LHCN-M2 (cell line): ENCODE measurements at places on chromosomes 3 and 15. TPM values are rescaled to one million over a fixed set of nuclear protein-coding genes. Genes with fewer than 3 reads are reported as not detected.

DNA sequence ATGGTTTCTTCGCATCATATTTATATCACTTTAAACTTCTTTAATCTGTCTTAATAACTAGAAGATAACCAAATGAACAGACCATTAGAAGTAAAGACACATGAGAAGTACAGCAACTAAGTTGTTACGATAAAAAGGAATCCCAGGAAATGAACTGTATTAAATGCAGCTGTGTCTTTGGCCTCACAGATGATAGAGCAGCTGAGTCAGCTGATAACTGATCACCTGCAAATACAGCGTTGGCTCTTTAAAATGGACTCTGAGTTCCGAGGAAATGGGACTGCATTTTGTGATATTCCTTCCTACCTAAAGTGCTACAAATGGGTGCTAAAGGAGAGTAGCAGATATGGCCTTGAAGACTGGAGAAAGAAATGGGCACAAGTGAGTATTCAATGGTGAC, 121.0 kb upstream of the C15orf61 start:
- no peak for DNase-seq

Gene AHSG
- not detected in 2 replicates for total RNA-seq

DNA sequence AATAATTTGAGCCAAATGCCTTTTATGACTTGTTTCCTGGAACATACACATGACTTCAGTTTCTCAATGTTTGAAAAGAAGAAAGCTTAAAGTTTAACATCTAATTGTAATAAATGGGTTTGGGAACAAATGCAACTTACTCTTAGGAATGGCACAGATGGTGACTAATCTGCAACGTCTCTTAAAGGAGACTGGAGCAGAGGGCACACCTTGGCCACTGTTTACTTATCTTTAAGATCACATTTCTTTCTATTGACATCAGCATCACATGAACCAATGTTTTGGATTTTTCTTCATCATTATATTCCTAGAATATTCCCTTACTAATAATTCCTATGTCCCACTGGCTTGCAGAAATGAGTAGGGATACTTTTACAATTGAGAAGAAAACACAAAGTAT, 229.5 kb downstream of the CHL1 start:
- DNase-seq = no peak

GRCh38 chr3:193418576-193419373, 40.2 kb upstream of the ATP13A5 start:
- DNase-seq = no peak

DNA sequence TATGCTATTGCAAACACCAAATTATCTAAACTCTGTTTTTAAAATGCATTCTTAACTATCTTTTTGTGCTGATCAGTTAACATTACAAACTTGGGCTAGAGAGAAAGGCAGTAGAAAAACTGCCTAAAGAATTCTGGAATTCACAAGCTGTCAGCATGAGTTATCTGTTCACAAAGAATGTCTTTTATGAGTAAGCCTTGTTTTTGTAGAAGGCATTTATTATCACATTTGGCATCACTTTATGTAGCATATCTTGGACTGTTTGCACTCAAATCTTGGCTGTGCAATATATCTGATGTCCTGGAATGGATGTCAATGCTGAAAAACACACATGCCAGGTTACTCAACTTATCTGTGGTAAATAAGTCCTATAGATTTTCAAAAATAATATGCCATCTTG, 15.5 kb upstream of the BCHE start:
- DNase-seq = no peak

Gene ACAN
- under 0.01 TPM in 1 of 2 replicates, not detected in the other for total RNA-seq

DNA sequence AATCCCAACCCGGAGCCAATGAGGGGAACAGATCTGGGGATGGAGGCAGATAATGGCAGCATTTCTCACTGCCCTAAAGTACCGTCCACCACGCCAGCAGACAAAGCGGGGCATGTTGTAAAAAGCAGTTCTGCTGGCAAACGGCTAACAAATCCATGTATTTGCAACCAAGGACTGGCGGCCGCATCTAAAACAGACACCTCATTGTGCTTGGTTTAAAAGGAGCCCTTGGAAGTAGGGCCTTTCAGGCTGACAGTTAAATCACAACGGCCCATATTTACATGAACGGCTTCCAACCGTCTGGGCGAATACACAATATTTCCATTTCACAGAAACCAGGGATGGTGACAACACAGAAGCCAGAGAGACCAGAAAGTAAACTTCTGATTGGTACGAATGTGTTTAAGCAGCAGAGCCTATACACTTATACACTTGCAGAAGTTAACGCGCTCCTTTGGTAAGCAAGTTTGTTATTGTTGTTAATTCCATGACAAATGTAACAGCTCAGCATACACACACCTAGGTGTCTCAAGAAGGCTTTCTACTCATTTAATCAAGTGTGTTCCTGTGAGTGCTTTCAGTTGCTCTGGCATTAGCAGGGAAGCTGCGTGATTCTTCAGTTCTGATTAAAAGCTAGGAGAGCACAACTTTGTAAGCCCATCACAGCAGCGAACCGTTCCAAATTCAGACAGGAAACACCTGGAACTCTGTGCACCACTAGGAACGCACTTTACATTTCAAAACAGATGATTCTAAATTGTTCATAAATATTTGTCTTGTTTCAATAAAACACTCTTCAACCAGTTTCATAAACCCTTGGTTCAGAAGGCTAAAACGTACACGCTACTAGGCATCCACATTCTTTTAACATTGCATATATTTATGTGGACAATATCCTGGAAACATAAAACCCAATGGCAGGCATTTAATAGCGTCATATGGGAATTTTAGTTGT, 112.9 kb downstream of the PDZRN3 start:
- no peak for DNase-seq

GRCh38 chr15:42057799-42058646, 36.3 kb downstream of the PLA2G4D start:
- DNase-seq = no peak

DNA sequence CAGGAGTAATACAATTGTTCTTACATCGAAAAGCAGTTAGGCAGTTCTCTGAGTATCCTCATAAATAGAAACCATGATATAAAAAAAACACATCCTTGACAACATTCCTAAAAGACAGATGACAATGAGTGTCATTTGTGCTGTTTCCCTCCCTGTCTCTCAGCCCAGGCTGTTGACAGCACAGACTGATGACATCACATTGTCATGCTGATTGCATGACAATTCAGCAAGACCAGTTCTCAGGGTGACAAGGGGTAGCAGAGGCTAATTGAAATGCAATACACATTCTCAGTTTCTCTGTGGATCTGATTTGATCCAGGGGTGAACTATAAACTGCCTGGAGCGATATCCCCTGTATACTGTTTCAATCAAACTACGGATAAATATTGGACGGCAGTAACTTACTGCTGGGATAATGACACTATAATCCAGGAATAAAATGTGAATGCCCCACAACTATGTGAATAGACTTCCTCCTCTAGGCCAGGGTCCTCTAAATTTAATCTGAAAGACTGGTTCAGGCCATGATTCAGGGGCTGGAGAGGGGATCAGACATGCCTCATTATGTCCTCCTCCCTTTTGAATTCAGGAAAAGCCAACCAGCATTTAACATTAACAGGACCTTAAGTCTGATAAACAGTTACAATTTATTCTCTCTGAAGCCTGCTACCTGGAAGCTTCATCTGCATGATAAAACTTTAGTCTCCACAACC, 16.7 kb upstream of the EIF1B start:
- DNase-seq = no peak

Gene CFAP100
- not detected in 2 replicates for total RNA-seq

Gene GATA2
- 0.17 and 0.90 TPM in 2 replicates for total RNA-seq

Gene OXTR
- 17.7 and 18.2 TPM in 2 replicates for total RNA-seq

Gene HIGD2B
- total RNA-seq = not detected in 2 replicates

DNA sequence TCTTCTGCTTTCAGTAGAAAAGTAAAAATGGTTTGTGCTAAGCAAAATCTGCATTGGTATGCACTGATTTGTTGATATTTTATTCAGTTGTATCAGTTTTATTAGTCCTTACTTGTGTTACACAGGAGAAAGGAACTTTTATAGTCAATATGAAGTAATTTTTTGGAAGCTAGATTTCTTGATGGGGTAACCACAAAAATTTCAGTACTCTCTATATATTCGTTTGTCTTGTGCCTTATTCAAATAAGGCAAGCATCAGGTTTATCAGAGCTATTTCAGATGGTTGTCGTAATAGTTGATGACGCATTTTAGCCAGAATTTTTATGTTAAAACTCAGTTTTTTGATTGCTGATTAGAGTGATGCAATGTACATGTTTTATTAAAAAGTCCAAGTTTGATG, 50.7 kb upstream of the NIPA1 start:
- no peak for DNase-seq

Gene STRIT1
- not detected in 2 replicates for total RNA-seq

Gene CLDN16
- total RNA-seq = 0.13 TPM in 1 of 2 replicates, not detected in the other

Gene MORC1
- total RNA-seq = not detected in 2 replicates

DNA sequence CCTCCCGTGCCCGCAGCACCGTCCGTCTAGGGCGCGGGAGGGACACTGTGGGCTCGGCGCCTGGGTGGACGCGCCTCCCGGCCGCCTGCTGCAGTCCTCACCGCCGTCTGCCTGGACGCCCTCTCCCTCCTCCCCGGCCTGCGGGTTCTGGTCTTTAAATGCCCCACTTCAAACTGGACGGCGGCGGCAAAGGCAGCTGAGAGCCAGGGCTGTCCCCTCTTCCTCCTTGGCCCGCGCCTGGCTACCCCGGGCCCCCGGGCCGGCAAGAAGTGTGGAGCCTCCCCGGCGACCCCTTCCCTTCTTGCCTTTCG, 426 bp downstream of the CBLB start:
- DNase-seq = peak; percentile 63

- peak; percentile 17 for DNase-seq
These were observed 70.4 kb downstream of the HES1 start for GRCh38 chr3:194206320-194206719.

Gene SERINC4
- total RNA-seq = 0.11 TPM in 1 of 2 replicates, not detected in the other

DNA sequence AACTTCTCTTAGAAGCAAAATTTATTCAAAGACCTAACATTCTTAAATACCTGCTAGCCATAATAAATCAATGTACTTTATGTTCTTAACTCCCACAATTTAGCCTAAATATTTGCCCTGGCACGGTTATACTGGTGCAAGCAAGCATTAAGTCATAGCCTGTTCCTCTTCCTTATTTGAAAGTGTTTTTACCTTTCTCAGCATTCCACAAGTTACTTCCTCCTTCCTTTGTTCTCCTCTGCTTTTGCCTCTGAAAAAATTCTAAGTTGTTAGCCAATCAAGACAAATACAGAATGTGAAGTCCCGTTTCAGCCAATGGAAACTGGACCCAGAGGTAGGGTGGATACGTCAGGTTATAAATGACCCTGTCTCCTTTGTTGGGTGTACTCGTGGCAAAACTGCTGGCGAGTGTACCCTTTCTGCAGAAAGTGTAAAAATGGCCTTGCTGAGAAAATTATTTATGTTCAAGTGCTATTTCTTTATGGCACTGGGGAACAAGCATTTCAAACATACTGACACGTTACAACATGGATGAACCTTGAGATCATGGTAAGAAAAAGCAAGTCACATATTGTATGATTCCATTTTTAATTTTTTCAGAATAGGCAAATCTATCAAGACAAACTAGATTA, 3.1 kb upstream of the TATDN2 start:
- DNase-seq = no peak

DNA sequence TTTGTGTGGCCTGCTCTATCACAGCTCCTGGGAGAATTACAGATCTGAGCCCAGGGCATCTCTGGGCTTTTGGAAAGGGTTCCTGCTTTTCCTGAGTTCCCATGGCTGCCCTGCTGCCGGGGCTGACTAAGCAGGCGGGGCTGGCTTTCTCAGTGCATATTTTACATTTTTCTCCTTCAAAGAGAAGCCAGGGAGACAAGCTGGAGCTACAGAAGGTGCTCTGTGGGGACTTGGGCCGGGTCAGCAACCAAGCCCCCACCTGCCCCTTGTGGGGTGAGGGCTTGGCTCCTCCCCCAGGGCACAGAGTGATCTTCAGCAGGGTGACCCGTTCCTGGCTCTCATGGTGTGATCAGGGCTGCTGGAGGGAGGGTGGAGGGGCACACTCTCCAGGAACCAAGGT, 17.4 kb downstream of the ABTB1 start:
- DNase-seq = peak; percentile 77

Gene CHRNA3
- total RNA-seq = not detected in 2 replicates

Gene CPB1
- not detected in 2 replicates for total RNA-seq

DNA sequence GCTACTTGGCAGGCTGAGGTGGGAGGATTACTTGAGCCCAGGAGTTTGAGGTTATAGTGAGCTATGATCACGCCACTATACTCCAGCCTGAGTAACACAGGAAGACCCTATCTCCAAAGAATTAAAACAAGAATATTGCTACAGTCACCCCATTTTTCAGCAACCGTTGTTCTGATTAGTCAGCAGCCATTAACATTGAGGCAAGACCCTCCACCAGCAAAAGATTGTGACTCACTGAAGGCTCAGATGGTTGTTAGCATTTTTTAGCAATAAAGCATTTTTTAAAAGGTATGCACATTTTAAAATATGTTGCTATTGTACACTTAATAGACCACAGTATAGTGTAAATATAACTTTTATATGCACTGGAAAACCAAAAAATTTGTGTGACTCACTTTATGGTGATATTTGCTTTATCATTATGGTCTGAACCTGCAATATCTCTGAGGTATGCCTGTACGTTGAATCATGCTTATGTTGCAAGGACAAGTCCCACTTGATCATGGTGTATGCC, 492.6 kb downstream of the SQOR start:
- DNase-seq = no peak

DNA sequence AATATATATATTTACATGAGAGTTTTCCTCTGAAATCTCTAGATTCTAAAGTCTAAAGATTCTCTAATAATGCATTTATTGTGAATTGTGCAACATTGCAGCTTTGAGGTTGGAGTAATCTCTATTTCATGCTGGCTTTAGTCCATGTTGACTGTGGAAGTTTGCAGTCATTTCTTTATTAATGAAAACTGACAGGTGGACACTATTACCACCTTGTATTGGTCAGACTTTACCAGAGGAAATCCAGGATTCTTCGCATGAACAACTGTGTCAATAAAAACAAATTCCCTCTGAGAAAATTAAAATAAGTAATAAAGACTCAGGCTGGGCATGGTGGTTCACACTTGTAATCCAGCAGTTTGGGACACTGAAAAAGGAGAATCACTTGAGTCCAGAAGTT, 274.1 kb downstream of the SHQ1 start:
- DNase-seq = peak; percentile 61

DNA sequence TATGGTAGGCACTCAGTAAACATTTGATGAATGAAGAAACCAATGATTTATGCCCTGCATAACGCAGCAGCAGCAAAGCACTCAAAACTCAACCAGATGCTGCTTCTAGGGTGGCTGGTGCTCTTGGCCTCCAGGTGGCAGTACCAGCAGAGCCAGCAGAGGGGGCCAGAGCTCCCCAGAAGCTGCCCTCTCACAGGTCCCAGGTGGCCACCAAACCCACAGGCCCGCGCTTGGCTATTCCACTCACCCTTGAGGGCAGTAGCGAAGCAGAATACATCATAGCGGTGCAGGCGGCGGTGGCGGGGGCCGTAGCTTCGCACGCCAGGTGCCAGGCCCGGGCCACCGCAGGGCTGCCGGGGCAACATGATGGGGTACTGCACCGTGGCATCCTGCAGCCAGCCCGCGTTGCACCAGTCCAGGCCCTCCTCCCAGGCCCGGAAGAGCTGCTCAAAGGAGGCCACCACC, 16.6 kb downstream of the HAPLN3 start:
- peak; percentile 26 for DNase-seq

- DNase-seq = no peak
These were observed 267.0 kb downstream of the CHL1 start for GRCh38 chr3:463252-464192.

- DNase-seq = no peak
These were observed 296.8 kb upstream of the CHRM5 start for GRCh38 chr15:33671456-33671855.

Gene PSTPIP1
- not detected in 2 replicates for total RNA-seq

Gene TUSC7
- not detected in 2 replicates for total RNA-seq
